ENCODE measurements at places on chromosomes 2 and 18. TPM values are rescaled to one million over a fixed set of nuclear protein-coding genes. Genes with fewer than 3 reads are reported as not detected.

Gene GALNT13
- total RNA-seq, result not detected

DNA sequence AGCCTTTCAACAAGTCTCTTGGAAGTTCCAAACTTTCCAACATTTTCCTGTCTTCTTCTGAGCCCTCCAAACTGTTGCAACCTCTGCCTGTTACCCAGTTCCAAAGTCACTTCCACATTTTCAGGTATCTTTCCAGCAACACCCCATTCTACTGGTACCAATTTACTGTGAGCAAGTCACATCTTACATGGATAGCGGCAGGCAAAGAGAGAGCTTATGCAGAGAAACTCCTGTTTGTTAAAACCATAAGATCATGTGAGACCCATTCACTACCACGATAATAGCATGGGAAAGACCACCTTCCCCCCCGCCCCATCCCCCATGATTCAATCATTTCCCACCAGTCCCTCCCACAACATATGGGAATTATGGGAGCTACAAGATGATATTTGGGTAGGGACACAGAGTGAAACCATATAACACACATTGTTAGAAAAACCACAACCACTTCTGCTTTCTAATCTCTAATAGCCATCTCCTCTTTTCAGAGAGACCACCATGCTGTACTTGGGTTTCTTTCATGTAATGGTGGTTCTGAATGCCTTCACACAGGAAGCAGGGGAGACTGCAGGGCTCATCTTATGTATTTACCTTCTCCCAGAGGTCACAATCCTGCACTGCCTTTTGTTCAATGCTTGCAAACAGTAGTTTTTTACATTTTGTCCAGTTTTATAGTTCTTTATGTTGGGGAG lies 46.0 kb upstream of the CALCRL start:
- no peak for DNase-seq

DNA sequence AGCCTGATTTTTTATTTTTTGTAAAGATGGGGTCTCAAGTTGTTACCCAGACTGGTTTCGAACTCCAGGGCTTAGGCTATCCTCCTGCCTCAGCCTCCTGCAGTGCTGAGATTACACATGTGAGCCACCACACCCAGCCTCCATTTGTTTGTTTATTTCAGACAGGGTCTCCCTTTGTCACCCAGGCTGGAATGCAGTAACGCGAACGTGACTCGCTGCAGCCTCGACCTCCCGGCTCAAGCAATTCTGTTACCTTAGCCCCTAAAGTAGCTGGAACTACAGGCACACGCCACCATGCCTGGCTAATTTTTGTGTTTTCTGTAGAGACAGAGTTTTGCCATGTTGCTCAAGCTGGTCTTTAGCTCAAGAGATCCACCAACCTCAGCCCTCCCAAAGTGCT lies 27.2 kb downstream of the UBXN4 start:
- no peak for DNase-seq

DNA sequence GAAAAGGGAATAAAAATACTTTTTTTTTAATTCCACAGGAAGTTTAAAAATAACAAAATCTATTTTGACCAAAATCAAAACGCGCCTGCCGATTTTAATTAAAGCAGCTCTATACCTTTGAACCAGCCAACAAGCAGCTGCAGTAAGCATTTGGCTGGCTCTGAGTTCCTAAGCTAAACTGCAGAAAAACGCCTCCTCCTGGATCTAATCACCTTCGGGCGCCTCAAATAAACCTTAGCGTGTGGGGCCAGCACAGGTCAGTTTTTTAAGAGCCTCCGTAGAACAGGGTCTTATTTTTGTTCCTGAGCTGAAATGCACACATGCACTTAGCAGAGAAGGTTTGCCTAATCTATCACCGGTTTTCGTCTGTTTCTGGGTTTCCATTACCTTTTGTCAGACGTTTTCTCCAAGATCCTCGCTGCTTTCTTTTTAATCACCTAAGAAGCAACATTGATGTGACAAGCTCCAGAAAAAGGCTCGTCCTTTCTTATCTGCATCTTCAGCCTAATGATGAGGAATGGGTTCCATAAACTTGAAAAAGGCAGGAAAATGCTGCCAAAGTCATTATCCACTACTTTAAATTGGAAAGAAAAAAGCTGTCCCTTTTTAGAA lies 64.7 kb upstream of the HNRNPA3 start:
- DNase-seq, result no peak

DNA sequence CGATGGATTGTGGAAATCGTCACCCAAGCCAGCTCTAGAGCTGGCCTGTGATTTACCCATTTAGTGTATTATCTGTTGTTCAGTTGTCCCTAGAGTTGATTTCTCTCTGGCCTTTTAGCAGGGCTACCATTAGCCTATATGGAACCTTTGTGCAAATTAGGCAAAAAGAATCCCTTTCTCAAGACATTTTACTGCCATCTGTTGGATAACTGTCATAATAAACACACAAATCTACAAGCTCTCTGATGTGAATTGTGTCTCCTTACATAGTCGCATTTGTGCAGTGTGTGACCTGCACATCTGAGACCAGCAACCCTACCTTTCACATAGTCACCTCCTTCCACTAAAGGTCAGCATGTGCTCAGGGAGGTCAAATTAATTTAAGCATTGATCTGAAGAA lies 34.0 kb downstream of the LOXHD1 start:
- peak; percentile 11 for DNase-seq

GRCh38 chr2:3664118-3664517 lies 6.1 kb downstream of the ALLC start:
- no peak for DNase-seq
